Activated T-helper 1 cell treated with anti-CD3 and anti-CD28 coated beads, Interleukin-2, amount 50 U/mL, for 16 hours (primary cell): ENCODE measurements at places on chromosomes 3 and 15.

DNA sequence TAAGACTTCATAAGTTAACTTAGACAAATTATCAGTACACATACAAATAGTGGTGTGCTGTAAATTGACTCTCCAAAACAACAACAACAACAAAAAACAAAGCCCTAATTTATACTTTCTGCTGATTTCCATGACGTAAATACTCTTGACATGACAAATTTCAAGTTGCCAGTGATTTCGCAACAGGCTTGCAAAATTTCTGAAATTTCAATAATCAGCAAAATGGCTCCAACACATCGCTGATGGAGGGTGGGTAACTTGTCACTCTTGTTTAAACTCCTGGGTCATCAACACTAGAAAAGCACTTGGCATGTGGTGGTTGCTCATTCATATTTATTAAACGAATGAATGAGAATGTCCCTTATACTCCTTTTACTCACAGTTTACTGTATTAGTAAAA, 205.2 kb upstream of the SATB1 start:
- DNase-seq, result no peak

GRCh38 chr15:42062284-42062806, 32.0 kb downstream of the PLA2G4D start:
- no peak for DNase-seq

DNA sequence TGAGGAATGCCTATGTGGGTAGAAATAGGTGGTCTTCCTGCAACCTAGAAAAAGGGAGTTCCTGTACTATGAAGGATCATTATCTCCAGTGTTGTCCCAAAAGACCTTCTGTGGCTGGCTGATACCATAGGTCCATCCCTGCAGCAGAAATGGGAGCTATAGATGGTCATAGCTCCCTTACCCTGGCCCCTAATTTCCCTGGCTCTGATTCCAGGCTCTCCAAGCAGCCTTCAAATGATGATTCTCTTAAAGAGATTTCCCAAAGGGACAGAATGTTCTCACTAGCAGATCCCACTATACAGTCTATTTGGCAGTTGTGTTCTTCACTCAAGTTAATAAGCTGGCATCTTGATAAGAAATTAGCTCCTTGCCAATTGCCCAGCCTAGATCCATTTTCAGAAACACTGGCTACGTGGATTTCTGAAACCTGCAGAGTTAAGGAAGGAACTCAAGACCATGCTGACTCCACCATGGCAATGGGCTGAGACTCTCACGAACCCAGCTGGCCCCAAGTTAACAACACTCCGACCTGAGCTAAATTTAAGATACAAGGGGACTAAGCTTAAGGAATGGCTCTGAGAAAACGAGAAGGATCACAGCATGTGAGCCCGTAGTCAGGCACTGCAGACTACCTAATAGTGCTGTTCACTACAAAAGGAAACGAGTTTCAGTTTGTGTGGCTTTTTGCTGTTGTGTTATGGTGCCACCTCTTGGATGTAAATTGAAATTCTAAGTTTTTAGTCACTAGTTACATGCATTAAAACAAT, 11.4 kb downstream of the C15orf40 start:
- DNase-seq, result no peak

GRCh38 chr3:42179110-42179725, 86.8 kb downstream of the CCK start:
- no peak for DNase-seq

- no peak for DNase-seq
These were observed 31.9 kb upstream of the STRIT1 start for GRCh38 chr3:155325263-155325835.

- DNase-seq, result no peak
These were observed 161.0 kb downstream of the PLD1 start for GRCh38 chr3:171649267-171649666.

DNA sequence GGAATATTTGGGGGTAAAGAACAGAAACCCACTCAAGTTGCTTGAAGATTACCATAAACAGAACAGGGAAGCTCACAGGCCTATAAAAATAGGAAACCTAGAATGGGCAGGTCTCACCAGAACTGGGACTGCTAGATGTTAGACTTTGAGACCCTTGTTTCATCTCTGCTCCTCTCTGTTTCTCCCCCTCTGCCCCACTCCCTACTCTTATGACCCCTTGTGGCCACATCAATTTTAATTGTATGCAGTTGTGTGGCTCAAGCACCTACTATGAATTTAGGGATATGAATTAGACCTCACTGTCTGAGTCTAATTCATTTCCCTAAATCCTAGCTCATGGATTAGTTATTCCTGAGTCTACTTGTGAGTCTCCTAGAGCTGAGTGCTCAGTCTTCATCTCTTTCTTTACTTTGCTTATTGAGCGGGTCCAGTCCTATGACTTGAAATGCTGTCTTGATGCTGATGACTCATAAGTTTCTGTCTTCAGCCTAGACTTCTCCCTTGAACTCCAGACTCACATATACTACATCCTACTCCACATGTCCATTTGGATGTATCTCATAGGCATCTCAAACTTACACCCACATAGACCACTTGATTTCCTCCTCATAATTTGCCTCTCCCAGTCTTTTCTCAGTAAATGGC, 78.7 kb downstream of the ITPR1 start:
- DNase-seq, result no peak

- DNase-seq, result no peak
These were observed 417.5 kb downstream of the TUSC7 start for GRCh38 chr3:117126946-117127546.

DNA sequence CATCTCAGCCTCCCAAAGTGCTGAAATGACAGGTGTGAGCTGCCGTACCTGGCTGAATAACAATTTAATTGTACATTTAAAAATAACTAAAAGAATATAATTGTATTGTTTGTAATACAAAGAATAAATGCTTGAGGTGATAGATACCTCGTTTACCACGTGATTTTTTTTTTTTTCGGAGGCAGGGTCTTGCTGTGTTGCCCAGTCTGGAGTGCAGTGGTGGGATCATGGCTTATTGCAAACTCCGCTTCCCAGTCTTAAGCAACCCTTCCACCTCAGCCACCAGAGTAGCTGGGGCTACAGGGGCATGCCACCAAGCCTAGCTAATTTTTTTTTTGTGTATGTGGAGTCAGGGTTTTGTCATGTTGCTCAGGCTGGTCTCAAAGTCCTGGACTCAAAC, 15.8 kb downstream of the MFN1 start:
- no peak for DNase-seq

DNA sequence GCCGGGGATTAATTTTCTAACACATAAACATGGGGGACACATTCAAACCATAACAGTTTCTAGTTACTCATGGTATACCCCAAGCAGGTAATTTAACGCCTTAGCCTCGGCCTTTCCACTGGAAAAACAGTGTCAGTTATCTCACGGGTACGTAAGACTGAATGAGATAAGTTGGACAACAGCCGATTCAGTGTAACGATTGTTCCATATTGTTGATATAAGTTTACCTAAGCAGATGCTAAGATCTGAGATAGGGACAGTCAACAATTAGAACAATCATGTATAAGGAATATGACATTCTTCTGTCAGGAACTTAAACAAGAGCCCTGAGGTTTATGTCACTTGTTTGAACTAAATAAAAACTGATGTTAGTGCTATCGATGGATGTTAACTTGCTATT, 130.8 kb downstream of the GHSR start:
- no peak for DNase-seq

DNA sequence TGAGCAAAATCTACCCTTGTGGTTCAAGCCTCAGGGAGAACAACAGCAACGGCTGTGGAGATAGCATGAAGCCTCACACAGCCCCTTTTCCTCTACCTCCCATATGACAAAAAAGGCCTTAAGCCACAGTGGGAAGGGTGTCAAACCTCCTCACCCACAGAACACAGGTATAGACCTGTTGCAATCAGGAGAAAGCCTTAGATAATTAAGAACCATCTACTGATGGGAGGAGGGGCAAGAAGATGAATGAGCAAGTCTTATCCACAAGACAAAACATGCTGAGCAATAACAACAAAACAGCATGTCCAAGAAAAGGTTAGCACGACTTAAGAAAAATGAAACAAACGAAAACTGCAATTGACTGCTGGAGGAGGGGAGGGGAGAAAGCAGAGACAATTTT, 272.9 kb upstream of the BCHE start:
- DNase-seq, result no peak

DNA sequence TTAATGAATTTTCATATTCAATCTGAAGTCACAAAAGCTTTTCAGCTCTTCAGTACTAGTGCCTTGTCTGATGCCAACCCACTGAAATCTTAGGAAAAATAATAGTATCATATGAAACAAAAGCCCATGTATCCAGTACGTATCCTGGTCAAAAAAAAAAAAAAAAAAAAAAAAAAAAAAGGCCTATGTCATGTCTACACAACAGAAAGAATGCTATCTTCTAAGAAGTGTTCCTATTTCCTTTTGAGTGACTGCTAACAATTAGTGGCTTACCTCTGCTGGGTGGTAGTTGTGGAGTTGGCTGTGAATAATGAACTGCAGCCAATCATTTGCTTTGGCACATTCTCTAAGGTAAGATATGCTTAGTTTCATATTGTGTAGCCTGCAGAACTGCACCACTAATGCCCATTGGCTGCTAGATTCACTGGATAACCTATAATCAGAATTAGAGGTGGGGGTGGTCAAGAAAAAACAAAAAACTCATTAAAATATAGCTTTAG, 59.6 kb downstream of the EIF3J start:
- DNase-seq, result no peak

GRCh38 chr3:14605067-14605466, 46.5 kb upstream of the CCDC174 start:
- no peak for DNase-seq

- no peak for DNase-seq
These were observed 31.2 kb downstream of the SLC25A36 start for GRCh38 chr3:140972833-140973232.

- DNase-seq, result no peak
These were observed 1.3 kb downstream of the ZNF445 start for GRCh38 chr3:44476181-44476611.

DNA sequence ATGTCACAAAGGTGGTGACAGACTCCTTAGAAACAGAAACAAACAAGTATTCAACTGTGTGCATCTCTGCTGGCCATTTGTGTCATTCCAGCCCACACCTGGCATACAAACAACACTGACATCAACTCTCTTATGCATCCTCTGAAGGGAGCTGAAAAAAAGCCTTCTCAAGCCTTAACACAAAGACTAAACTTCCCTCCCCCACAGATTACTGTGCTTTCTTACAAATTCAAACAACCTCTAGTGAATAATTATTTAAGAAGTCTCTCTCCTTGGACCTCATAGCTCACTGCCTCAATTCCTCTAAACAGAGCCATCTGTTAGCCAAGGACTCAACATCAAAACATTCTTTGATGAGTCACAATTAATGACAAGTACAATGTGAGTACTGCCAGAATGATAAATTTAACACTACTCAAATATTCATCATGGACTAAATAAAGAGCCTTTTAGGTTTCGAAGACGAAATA, 132.1 kb downstream of the WDR76 start:
- DNase-seq, result no peak

GRCh38 chr3:5016211-5017161, 37.2 kb downstream of the BHLHE40 start:
- DNase-seq, result no peak

- DNase-seq, result no peak
These were observed 60.2 kb upstream of the FAM174B start for GRCh38 chr15:92715758-92716157.

GRCh38 chr3:187942658-187943241, 197.5 kb upstream of the BCL6 start:
- DNase-seq, result no peak

GRCh38 chr3:144590854-144591253, 619.2 kb downstream of the DIPK2A start:
- no peak for DNase-seq

DNA sequence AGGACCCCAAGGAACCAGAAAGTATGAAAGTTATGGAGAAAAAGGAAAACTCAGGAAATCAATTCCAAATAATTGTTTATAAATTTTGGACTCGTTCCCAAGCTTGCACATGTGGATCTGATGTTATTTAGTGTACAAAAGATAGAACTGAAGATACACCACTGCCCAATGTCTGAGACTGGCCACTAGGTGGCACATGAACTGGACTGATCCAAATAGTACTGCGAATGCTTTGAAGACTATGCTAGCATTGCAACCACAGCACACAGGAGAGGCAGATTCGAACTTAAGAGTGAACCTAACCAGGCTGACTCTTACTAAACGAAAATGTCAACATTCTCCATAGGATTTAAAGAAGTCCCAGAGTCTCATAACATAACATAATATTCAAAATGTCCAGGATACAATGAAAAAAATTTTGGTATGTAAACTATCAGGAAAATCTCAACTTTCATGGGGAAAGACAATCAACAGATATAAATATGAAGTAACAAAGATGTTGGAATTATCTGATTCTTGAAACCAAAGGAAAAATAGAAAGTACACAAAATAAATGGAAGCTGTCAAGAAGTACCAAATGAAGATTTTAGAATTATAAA, 596.7 kb downstream of the FGF12 start:
- no peak for DNase-seq
